ENCODE measurements at places on chromosomes 1 and 21.

- DNase-seq = no peak
Measured at GRCh38 chr1:230105754-230106625, 39.0 kb downstream of the GALNT2 start.

- DNase-seq = no peak
Measured at GRCh38 chr1:147267711-147268110, 25.2 kb downstream of the CHD1L start.

DNA sequence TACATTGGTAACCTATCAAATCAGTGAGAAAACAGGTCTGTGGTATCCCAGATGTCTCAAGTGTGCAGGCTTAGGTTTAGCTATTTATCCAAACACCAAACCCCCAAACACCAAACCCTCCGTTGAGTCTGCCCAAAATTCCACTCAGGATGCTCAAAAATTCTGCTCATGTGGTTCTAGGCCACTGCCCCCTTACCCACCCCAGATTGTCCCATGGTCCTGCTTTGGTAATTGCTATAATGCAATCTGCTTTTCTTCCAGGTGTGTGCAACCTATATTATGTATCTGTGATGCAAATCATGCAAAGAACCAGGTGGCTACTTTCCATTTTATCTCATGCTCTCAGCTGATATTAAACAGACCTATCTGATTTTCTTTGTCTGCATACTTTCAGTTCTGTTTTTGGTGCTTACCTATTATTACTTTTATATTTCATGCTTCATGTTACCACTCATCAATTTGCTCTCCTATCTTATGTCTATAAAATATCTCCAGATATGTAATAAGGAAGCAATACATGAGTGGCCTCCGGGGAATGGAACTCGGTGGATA is 123.7 kb downstream of the TOMM20 start:
- no peak for DNase-seq

DNA sequence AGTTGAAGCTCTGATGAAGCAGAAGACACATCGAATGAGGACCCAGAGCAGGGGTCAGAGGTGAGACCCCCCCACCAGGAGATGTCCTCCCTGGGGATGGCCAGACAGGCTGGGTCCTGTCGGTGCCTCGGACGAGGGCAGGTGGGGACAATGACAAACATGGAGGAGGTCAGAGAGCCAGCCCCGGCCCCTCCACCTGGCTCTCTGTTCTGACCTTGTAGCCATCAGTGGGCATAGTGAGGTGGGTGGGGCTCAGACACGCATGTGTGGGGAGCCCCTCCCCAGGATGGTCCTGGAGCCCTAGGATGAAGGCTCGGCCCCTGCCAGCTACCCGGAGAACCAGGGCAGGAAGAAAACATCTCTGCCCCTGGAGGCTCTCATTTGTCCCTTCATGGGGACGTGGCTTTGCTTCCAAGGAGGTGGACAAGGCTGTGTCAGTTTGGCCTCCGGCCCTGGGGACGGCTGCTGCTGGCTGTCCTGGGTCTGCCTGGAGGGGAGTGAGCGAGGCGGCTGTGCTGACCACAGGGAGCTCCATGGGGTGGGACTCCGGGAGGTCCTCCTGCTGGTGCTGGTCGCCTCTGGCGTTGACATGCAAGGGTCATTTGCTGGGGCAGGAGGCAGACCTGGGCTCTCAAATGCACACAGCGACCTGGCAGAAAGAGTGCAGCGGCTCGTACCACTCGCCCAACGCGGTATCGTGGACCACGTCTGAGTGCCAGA is 2.6 kb downstream of the KRTAP10-6 start:
- DNase-seq = no peak

GRCh38 chr1:93129507-93130099 is 50.5 kb downstream of the MTF2 start:
- DNase-seq = no peak

DNA sequence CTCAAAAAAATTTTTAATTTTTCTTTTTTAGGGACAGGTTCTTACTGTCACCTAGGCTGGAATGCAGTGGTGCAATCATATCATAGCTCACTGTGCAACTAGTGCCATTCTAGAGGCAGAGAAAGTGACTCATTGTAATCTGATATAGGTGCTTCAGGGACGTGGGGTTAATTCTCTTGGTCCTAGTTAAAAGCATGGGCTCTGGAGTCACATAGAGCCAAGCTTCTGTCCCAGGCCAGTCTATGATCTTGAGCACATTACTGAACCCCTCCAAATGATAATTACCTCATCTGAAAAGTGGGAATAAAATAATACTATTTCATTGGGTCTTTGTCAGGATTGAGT is 1.1 kb upstream of the ADIPOR1 start:
- no peak for DNase-seq

DNA sequence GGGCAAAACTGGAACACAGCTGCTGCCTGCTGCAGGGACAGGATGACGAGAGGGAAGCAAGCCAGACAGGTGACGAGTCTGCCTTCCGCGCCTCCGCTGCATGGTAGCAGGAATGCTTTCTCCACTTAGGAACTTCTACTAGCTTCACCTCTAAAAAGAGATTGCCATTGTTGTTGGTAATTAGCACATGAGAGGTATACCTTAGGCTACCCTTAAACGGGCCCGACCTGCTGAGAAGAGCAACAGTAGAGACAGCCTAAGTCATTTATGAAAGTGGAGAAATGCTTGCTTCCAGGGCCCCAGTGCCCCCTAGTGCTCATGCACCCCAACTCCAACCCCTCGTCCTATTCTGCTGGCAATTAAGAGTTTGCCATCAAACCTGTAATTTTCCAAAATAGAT is 96.9 kb upstream of the AKT3 start:
- peak; percentile 41 for DNase-seq

GRCh38 chr21:44972821-44973220 is 33.0 kb downstream of the SLX9 start:
- no peak for DNase-seq

DNA sequence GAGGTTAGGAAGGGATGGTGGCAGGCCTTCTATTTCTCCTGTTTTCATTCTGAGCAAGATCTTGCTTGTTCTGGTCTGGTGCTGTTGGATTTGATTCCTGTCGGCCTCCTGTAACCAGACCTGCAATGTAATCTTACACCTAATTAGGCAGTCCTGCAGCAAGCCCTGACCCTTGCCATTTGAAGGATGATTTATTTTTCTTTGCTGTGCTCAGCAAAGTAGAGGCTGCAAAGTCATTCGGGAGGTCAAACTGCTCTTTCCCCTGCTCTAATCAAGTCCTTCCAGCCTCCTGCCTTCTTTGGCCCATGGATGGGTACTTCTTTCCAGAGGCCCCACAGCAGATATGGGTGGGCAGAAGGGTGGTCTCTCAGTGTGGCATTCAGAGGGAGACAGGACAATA is 417.7 kb upstream of the USP24 start:
- DNase-seq = no peak

DNA sequence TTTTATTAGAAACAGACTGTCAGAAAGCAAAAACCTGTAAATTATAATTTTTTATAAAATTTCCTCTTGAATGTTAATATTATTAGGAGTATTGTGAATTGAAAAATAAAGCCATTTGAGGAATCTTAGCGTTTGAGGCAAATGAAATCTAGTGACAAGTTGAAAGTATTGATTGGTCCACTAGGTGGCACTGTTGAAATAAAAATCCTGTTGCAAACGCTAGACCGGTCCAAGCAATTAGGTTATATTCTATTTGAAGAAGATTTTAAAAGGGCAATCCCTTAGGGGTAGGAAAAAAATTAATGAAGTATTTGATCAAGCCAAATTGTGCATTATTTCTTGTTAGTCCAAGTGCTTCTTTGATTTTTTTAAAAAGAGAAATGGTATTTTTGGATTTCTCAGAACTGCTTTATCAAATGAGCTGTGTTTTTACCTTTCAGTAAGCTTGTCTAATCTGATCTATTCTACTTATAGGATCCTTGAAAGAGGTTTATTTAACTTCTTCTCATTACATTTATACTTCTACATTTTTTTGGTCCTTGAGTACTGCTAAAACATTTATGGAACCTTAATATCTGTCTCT is 57.7 kb downstream of the ATG4C start:
- peak; percentile 46 for DNase-seq

- no peak for DNase-seq
Measured at GRCh38 chr1:67371043-67371442, 59.2 kb downstream of the SERBP1 start.

GRCh38 chr21:38834725-38835124 is 29.0 kb downstream of the ETS2 start:
- no peak for DNase-seq

DNA sequence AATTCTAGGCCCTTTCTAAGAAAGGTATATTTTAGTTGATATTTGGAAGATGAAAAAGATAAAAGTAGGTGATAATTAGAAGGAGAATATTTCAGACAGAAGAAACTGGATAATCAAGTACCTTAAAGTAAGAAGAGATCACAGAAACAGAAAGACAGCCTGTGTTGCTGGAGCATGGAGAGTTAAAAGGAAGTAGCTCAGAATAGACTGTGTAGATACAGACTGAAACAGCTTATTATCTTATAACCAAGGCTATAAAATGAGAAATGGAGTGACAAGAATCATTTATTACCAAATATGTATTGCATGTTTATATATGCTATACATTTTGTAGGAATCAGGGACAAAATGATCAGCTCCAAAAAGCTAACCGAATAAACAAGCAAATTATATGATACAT is 1120.3 kb downstream of the BRINP3 start:
- DNase-seq = no peak

- no peak for DNase-seq
Measured at GRCh38 chr1:230441183-230442029, 15.3 kb upstream of the PGBD5 start.

- no peak for DNase-seq
Measured at GRCh38 chr1:156887317-156887716, 6.2 kb upstream of the PEAR1 start.

DNA sequence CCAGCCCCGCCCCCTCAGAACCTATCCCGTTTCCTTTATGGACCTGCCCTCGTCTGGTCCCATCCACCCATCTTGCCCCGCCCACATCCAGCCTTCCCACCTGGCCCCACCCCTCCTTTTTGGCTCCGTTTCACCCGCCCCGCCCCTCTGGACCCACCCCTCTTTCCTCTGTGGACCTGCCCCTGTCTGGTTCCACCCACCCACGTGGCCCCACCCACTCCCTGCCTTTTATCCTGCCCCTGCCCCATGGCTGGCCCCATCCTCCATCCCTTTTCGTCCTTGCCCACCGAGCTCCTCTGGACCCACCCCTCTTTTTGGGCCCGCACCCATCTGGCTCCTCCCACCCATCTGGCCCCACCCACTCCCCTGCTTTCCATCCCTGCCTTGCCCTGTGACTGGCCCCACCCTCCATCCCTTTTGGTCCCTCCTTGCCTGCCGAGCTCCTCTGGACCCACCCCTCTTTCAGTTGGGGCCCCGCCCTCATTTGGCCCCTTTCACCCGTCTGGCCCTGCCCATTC is 177.3 kb downstream of the CAMTA1 start:
- DNase-seq = peak; percentile 19

DNA sequence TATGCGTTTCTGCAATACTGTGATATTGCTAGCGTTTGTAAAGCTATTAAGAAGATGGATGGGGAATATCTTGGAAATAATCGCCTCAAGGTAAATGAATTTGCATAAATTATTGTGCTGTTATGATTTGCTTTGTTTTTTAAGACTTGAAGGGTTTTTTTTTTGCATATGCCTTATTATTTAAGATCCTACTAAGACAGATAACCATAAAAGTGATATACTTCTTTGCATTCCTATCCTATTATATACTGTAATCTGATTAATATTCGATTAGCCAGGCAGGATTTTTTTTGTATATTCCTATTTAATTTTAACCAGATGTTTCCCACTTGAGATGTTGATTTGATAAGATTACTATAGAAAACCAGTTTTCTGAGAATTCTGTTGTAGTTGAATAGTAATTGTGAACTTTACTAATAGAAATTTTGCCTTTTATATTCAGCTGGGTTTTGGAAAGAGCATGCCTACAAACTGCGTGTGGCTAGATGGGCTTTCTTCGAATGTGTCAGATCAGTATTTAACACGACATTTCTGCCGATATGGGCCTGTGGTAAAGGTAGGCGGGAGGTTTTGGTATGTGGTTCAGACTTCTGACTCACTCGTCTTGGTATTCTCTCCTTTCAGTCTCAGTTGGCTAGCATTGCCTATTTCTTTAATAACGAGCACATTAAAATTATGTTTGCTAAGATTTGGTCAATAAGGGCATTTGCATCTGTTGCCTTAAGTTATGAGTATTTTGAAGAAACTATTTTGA is 56.8 kb downstream of the ZBTB17 start:
- peak; percentile 30 for DNase-seq

GRCh38 chr1:27594564-27595510 is 9.1 kb downstream of the AHDC1 start:
- DNase-seq = no peak

DNA sequence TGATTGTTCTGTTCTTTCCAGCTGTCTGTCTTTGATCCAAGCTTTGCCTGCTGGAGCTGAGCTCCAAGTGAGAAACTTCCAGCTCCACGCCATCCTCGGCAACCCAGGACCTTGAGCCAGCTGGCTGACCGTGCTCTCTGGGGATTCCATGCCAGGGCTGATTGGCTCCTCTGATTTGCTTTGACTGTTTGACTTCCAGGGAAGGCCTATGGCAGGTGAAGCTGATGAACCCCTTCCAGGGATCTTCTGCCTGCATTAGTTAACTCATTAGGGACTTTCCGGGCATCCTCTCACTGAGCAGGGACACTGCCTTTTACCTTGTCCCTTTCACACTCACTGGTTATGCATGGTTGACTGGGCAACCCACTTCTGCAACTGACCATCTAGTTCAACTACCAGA is 406.1 kb downstream of the RPS6KC1 start:
- DNase-seq = no peak

DNA sequence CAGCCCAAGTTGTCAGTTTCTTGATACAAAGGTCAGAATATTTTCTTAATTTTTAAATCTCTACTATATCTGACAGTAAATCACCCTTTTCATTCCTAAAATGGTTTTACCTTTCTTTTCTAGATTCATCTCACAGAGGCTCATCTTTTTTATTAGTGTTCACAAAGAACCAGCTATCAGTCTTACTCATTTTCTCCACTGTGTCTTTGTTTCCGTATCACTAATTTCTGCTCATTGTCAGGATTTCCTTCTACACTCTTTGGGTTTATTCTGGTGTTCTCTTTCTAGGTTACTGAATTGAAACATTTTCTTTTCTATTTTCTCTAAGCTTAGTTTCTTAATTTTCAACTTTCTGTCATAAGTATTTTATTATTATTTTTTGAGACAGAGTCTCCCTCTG is 8.7 kb downstream of the AGPAT3 start:
- DNase-seq = no peak

DNA sequence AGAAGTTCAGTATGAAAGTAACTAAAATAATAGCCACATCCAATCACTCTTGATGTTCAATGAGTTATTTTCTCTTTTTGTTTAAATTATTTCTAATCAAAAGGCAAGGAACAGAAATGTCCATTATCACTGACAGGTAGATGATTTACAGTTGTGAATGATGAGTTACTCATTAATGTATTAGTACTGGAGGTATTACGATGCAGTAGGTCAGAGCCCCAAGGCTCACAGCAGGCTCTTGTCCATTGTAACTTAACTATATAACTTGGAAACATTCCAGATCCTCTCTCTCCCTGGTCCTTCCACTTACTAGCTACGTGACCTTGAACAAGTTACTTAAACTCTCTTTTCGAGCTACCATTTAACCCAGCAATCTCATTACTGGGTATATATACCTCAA is 39.5 kb downstream of the CRB1 start:
- no peak for DNase-seq
